ENCODE measurements at places on chromosomes 13 and 19.

GRCh38 chr19:43362745-43363144 lies 9.3 kb downstream of the CD177 start:
- no peaks in the 10 kb centered on the region for H3K4me1 ChIP-seq
- DNase-seq, result no peak
- H3K36me3 ChIP-seq, result no peaks in the 10 kb centered on the region
- no peaks in the 10 kb centered on the region for H3K27me3 ChIP-seq

DNA sequence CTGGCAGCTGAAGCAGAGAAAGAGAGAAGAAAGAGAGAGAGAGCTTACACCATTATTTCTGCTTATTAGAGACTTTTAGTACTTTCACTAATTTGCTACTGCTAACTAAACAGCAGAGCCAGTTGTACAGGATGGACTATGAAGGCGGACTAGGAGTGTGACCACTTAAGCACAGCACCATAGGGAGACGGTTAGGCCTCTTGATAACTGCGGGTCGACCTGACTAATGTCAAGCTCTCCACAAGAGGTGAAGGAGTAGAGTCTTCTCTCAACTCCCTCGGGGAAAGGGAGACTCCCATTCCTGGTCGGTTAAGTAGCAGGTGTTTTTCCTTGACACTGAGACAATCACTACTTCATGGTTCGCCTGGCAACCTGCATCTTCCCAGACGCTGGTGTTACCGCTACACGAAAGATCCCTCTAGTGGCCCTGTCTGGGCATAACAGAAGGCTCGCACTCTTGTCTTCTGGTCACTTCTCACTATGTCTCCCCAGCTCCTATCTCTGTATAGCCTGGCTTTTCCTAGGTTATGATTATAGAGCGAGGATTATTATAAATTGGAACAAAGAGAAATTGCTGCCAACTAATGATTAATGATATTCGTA lies 5.3 kb upstream of the PSG7 start:
- no peaks in the 10 kb centered on the region for H3K36me3 ChIP-seq
- no peak overlapping the region for H3K4me3 ChIP-seq
- no peak overlapping the region for H3K27ac ChIP-seq
- no peak for DNase-seq

- no peak overlapping the region for H3K27ac ChIP-seq
- no peak overlapping the region for H3K4me3 ChIP-seq
- H3K36me3 ChIP-seq, result no peaks in the 10 kb centered on the region
- H3K4me1 ChIP-seq, result no peaks in the 10 kb centered on the region
Observed at GRCh38 chr13:67829641-67830040, 599.5 kb upstream of the PCDH9 start.

DNA sequence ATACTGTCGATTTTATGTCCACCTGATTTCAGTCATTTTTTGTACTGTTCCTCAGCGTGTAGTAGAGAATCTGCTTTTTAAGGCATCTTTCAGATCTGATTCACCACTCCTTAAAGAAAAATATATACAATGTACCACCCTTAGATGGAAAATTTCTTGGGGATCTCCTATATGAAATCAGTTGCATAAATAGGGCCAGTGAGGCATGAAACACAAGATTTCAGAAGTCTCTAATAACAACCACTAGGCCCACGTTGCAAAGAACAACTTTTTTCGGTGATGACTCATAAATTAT lies 1.4 kb downstream of the USP12 start:
- H3K4me1 ChIP-seq, result peaks cover 24% of the 10 kb centered on the region
- peak overlapping the region; percentile 67 for H3K4me3 ChIP-seq
- DNase-seq, result no peak
- peak overlapping the region; percentile 79 for H3K27ac ChIP-seq

DNA sequence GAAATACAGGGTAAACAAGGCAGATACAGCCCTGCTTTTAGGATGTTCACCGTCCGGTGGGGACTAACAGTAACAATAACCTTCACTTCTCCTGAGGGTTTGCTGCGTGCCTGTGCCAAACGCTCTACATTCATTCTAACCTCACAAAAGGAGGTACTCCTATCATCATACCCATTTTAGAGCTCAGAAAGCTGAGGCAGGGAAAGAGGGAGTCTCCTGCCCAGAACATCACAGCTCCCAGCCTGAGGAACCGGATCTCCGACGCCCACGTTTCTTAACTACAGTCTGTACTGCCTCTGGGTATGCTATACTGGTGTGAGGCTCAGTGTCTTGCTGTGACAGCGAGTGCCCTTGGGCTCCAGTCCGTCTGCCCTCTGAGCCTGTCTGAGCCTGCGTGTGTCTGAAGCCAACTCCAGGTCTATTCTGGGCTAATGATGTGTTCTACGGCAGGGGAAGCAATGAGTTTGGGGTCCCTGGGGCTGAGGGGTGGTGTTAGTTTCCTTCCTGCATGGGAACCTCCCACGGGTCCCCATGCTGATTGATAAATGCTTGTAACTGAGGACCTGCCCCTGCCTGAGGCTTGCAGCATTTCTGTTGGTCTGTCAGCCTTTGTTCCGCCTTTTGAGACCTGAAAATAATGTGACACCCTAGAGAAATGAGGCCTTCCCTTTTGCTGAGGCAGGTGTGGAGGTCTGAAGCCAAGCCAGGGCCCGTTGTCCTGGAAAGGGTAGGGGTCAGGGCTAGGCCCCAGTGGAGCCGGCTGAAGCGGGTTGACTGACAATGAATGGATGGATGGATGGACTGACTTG lies 4.9 kb downstream of the LIPE start:
- H3K27me3 ChIP-seq, result no peaks in the 10 kb centered on the region
- H3K27ac ChIP-seq, result peak overlapping the region; percentile 83
- H3K36me3 ChIP-seq, result peaks cover 4% of the 10 kb centered on the region
- no peak for DNase-seq
- H3K4me3 ChIP-seq, result peak overlapping the region; percentile 64

GRCh38 chr13:47136504-47136941 lies 239.7 kb upstream of the HTR2A start:
- H3K4me1 ChIP-seq, result no peaks in the 10 kb centered on the region
- no peaks in the 10 kb centered on the region for H3K36me3 ChIP-seq
- H3K27me3 ChIP-seq, result no peaks in the 10 kb centered on the region
- no peak overlapping the region for H3K27ac ChIP-seq
- DNase-seq, result no peak

GRCh38 chr19:32878988-32879387 lies 9.4 kb upstream of the SLC7A9 start:
- H3K4me1 ChIP-seq, result no peaks in the 10 kb centered on the region
- no peak for DNase-seq
- no peak overlapping the region for H3K4me3 ChIP-seq
- H3K36me3 ChIP-seq, result no peaks in the 10 kb centered on the region
- no peak overlapping the region for H3K27ac ChIP-seq

DNA sequence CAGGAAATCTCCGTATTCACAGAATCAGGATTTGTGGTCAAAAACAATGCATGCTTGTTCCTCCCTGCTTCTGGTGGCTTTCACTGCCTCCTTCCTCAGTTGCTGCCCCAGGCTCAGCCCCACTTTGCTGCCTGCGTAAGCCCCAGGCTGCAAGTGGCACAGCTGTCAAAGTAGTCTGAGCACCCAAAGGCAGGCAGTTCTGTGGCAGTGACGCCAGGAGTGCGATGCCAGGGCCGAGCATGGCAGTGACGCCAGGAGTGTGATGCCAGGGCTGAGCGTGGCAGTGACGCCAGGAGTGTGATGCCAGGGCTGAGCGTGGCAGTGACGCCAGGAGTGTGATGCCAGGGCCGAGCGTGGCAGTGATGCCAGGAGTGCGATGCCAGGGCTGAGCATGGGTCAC lies 77.3 kb upstream of the GPR183 start:
- DNase-seq, result no peak
- no peaks in the 10 kb centered on the region for H3K36me3 ChIP-seq
- H3K4me3 ChIP-seq, result no peak overlapping the region
- H3K27me3 ChIP-seq, result no peaks in the 10 kb centered on the region
- no peaks in the 10 kb centered on the region for H3K4me1 ChIP-seq

GRCh38 chr13:112229992-112230872 lies 145.9 kb upstream of the SPACA7 start:
- no peak overlapping the region for H3K27ac ChIP-seq
- no peak overlapping the region for H3K4me3 ChIP-seq
- no peaks in the 10 kb centered on the region for H3K27me3 ChIP-seq

DNA sequence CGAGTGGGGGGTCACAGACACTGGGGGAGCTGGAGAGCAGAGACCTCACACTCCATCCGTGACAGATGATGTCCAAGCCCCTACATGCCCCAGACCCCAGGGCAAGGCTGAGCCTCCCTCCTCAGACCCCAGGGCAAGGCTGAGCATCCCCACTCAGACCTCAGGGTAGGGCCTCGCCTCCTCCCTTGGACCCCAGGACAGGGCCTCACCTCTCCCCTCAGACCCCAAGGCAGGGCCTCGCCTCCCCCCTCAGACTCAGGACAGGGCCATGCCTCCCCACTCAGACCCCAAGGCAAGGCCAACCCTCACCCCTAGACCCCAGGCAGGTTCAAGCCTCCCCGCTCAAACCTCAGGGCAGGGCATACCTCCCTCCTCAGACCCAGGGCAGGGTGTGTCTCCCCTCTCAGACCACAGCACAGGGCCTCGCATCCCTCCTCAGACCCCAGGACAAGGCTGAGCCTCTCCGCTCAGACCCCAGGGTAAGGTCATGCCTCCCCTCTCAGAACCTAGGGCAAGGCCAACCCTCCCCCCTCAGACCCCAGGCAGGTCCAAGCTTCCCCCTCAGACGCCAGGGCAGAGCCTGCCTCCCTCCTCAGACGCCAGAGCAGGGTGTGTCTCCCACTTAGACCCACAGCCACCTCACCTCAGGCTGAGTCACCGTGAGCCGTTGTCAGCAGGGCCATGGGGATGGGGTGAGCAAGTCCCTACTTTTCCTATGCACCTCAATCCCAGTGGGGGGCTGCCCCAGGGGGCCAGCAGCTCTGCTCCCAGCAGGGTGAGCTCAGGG lies 1.7 kb upstream of the S1PR4 start:
- peaks cover 17% of the 10 kb centered on the region for H3K4me1 ChIP-seq
- no peaks in the 10 kb centered on the region for H3K27me3 ChIP-seq
- DNase-seq, result peak; percentile 91
- no peaks in the 10 kb centered on the region for H3K36me3 ChIP-seq
- H3K27ac ChIP-seq, result peak overlapping the region; percentile 95

DNA sequence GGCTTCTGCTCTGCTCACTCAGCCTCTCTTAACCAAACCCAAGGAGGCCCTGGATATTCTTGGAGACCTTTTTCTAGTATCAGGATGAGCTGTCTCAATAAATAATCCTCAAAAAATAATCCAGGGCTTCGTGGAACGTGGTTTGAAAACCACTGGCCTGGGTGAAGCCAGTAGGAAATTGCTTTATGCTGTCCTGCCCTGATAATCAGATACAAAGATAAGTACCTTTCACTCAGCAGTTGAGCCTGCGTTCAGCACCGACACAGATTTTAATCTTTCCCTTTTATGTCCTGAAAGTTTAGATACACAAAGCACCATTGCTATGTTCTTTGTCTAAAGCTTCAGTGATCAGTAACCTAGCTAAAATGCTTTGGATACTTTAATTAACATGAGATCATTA lies 460.0 kb downstream of the RFC3 start:
- no peak overlapping the region for H3K4me3 ChIP-seq
- H3K27me3 ChIP-seq, result no peaks in the 10 kb centered on the region
- no peaks in the 10 kb centered on the region for H3K4me1 ChIP-seq
- no peak for DNase-seq
- H3K36me3 ChIP-seq, result no peaks in the 10 kb centered on the region

DNA sequence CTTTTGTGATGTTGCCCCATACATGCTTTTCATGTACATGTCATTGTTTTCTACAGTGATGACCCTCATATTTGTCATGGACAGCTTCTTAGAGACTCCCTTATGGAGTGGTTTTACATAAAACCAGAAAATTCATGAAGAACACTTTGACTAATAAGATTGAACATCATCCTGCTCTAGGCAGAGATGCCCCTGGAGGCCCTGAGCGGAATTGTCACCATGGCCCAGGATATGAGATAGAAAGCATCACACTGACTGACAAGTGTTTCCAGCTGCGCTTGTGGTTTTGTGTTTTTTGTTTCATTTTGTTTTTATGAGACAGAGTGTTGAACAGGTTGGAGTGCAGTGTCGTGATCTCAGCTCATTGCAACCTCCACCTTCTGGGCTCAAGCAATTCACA lies 22.2 kb downstream of the ZNF701 start:
- no peaks in the 10 kb centered on the region for H3K27me3 ChIP-seq
- no peak overlapping the region for H3K27ac ChIP-seq
- no peaks in the 10 kb centered on the region for H3K4me1 ChIP-seq
- peaks cover 14% of the 10 kb centered on the region for H3K36me3 ChIP-seq

DNA sequence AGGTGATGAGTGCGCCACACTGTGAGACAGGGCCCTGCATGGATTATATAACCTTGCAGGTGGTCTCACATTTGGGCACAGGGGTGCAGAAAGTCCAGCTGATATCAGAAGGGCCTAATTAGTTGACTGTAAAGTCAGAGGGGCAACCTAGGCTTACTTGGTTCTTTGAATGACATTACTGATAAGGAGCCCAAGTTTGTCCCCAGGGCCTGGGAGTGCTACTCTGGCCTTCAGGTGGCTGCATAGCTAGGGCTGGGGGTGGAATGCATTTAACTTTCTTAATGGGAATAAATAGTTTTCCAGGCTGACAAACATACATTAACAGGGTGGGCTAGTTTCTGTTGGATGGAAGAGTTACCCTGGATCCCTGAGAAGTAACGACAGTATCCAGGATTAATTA lies 3.3 kb downstream of the WDR87 start:
- no peak for DNase-seq
- peaks cover 3% of the 10 kb centered on the region for H3K4me1 ChIP-seq
- peak overlapping the region; percentile 4 for H3K27ac ChIP-seq

DNA sequence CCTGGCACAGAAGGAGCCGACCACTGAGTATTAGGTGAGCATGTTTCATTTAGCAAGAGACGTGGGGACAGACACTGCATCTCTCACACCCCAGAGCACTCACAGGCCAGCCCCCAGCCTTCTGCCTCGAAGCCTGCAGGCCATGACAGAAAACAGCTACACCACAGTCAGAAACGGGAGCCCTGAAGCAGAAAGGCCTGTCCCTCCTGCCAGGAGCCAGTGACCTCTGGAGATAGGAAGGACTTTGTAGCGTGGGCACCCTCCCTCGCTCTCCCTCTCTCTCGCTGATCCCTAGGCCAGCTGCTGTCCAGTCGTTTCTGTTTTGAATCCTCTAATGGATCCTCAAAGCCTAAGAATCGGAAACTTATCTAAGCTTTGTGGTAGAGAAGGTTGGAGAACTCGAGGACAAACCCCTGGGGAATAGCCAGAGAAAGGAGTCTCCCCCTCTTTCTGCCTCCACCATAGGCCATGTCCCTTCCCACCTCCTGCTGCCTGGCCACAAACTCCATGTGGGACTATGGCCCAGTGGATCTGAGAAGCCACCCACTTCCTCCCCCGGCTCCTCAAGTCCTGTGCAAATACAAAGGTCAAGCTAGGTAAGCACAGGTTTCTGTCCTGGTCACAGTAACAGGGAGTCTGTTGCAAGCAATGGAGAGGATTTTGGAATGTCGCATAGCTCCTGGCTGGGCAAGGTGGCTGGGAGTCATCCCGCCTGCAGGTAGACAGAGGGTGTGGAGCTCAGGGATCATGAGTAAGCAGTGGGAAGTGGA lies 95.1 kb downstream of the NUFIP1 start:
- H3K36me3 ChIP-seq, result no peaks in the 10 kb centered on the region
- no peak for DNase-seq
- no peaks in the 10 kb centered on the region for H3K27me3 ChIP-seq
- H3K4me3 ChIP-seq, result no peak overlapping the region
- no peak overlapping the region for H3K27ac ChIP-seq

GRCh38 chr13:71578048-71578447 lies 289.0 kb downstream of the DACH1 start:
- no peak overlapping the region for H3K4me3 ChIP-seq
- no peak overlapping the region for H3K27ac ChIP-seq
- DNase-seq, result no peak
- H3K36me3 ChIP-seq, result no peaks in the 10 kb centered on the region
- peaks cover 6% of the 10 kb centered on the region for H3K4me1 ChIP-seq
